ENCODE measurements at places on chromosomes 6 and 20. TPM values are rescaled to one million over a fixed set of nuclear protein-coding genes. Genes with fewer than 3 reads are reported as not detected.

DNA sequence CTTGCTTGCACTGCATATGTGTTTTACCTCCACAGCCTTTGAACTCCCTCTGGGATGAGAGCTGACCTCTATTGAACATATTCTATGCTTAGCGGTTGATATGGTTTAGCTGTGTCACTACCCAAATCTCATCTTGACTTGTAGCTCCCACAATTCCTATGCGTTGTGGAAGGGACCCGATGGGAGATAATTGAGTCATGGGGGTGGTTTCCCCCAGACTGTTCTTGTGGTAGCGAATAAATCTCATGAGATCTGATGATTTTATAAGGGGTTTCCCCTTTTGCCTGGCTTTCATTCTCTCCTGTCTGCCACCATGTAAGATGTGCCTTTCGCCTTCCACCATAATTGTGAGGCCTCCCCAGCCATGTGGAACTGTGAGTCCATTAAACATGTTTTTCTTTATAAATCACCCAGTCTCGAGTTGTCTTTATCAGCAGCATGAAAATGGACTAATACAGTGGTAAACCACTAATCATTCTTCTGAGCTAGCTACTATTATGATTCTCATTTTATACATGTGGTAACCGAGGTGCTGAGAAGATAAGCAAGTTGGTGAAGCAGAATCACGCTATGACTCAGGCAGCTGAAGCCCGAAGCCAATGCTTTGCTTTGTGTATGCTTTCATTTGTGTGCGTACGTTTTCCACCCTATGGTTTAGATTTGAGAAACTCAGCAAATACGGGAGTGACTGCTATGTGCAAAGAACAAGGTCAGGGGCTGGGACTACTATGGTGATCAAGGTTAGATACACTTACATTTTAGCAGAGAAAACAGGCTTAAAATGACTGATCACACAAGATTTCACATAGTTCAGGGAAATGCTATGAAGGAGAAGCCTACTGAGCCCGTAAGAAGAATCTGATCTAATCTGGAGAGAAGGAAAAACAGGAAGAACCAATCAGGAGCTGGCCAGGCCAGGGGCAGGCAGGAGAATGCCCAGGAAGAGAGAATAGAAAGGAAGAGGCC, 363.5 kb downstream of the ESR1 start:
- H3K27ac ChIP-seq = no peak overlapping the region
- no peak for DNase-seq
- peaks cover 16% of the 10 kb centered on the region for H3K4me1 ChIP-seq
- no peak overlapping the region for H3K4me3 ChIP-seq

DNA sequence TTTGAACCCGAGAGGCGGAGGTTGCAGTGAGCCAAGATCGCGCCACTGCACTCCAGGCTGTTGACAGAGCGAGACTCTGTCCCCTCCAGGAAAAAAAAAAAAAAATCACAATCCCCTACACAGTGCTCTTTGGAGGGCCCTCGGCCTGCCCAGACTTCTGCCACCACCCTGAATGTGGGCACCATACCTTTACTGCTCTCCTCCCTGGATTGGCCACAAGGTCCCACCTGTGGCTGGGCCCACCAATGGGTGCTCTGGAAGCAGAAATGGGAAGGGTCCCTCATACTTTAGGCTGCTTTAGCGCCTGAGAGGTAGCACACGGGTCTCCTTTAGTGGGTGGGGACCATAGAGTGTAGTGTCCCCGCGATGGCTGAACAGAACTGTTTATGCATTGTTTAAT, 50.3 kb upstream of the IPCEF1 start:
- no peaks in the 10 kb centered on the region for H3K27me3 ChIP-seq
- H3K27ac ChIP-seq = no peak overlapping the region
- H3K4me1 ChIP-seq = peaks cover 29% of the 10 kb centered on the region
- H3K36me3 ChIP-seq = no peaks in the 10 kb centered on the region

GRCh38 chr6:47379328-47379727, 69.6 kb upstream of the TNFRSF21 start:
- no peak overlapping the region for H3K4me3 ChIP-seq
- no peak for DNase-seq
- H3K36me3 ChIP-seq = no peaks in the 10 kb centered on the region
- H3K27me3 ChIP-seq = no peaks in the 10 kb centered on the region

GRCh38 chr6:148888856-148889255, 142.0 kb downstream of the UST start:
- H3K27ac ChIP-seq = no peak overlapping the region
- H3K36me3 ChIP-seq = no peaks in the 10 kb centered on the region
- DNase-seq = no peak
- no peak overlapping the region for H3K4me3 ChIP-seq
- H3K4me1 ChIP-seq = peaks cover 13% of the 10 kb centered on the region

Gene CST4
- total RNA-seq = 0.98 TPM

GRCh38 chr20:44427804-44428173, 47.9 kb upstream of the TTPAL start:
- no peak overlapping the region for H3K27ac ChIP-seq
- H3K27me3 ChIP-seq = peaks cover 4% of the 10 kb centered on the region
- H3K4me1 ChIP-seq = no peaks in the 10 kb centered on the region
- DNase-seq = no peak
- H3K36me3 ChIP-seq = no peaks in the 10 kb centered on the region
- H3K4me3 ChIP-seq = no peak overlapping the region

DNA sequence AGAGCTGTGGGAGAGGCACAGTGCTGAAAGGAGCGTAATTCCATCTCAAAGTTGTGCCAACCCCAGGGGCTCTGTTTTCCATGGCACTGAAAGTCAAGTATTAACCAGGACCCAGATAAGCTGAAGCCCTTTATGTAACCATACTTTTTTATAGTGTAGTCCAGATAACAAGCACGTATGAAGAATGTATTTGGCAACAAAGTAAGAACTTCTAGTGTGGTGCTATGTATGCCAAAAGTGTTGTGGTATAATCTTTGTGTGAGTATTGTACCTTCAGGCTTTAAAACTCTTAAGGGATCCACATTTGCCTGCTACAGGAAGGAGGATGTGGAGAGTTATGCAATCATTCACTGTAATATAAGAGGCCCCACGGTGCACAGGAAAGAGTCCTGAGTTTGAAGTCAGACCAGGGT, 129.4 kb downstream of the IBTK start:
- no peak overlapping the region for H3K27ac ChIP-seq
- no peak for DNase-seq
- no peaks in the 10 kb centered on the region for H3K27me3 ChIP-seq
- no peak overlapping the region for H3K4me3 ChIP-seq
- H3K36me3 ChIP-seq = no peaks in the 10 kb centered on the region

Gene SLC32A1
- not detected for total RNA-seq

DNA sequence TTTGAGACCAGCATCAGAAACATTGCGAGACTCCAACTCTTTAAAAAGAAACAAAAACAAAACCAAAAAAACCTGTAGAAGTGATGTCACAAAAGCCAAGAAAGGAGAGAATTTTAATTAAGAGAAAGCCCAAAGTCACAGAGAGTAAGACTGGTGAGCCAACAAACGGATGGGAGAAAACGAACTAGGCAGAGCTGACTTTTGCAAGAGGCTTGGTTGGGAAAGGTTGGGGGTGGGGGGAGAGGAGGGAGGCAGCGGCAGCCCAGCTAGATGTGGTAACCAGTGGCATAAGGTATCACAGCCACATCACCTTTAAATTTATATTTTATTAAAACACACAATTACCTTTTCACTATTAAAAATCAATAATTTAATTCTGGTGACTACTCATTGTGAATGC, 23.5 kb downstream of the NOL7 start:
- H3K27me3 ChIP-seq = no peaks in the 10 kb centered on the region
- H3K36me3 ChIP-seq = peaks cover 19% of the 10 kb centered on the region
- H3K27ac ChIP-seq = no peak overlapping the region
- no peaks in the 10 kb centered on the region for H3K4me1 ChIP-seq
- DNase-seq = no peak

DNA sequence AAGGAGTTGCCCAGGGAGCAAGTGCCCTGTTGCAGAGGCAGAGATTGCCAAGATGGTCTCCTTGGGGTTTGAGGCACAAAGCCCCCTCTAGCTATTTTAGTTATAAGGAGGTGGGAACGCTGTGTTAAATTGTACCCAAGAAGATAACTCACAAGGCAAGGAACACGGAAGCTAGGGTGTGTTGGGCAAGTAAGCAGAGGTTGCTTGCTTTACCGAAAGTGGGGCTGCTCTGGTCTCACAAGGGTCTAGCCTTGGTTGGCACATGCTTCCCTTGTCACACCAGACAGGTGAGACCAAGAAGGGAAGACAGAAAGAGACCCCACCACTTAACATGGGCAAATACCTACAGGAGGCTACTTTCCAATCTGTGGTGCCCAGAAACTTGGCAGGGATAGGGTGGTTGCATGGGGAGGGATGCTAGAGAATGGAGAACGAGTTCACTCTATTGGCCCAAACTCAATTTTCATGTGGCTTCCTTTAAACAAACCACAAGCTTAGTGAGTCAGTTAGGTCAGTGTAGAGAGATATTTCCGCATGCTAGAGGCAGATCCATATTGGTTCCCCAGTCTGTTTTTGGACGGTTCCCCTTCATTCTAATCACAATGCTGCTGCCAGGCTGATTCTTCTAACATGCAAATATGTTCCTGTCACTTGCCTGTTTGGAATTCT, 42.4 kb downstream of the PLAGL1 start:
- H3K27me3 ChIP-seq = no peaks in the 10 kb centered on the region
- DNase-seq = peak; percentile 23
- H3K4me1 ChIP-seq = no peaks in the 10 kb centered on the region
- no peak overlapping the region for H3K27ac ChIP-seq
- no peak overlapping the region for H3K4me3 ChIP-seq
- H3K36me3 ChIP-seq = peaks cover 3% of the 10 kb centered on the region

Gene AGPAT4
- total RNA-seq = 3.9 TPM

Gene PTCHD4
- total RNA-seq = not detected

DNA sequence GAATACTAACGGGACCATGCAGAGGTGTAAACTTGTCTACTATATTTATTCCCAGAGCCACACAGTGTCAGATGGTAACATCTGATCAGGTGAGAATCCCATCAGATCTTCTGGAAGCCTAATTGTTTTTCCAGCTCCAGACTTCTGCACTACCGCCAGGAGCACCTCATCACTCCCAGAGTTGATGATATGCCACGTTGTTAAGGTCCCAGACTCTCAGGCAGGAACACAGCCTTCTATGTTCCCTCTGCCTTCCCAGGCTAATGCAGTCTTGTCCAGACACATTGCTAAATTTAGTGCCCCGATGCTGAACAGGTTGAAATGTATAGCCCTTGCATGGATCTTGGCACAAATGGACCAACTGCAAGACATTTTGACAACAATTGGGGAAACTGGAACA, 86.2 kb downstream of the PROKR2 start:
- DNase-seq = no peak
- H3K27me3 ChIP-seq = peaks cover 53% of the 10 kb centered on the region
- no peak overlapping the region for H3K27ac ChIP-seq
- no peaks in the 10 kb centered on the region for H3K36me3 ChIP-seq

DNA sequence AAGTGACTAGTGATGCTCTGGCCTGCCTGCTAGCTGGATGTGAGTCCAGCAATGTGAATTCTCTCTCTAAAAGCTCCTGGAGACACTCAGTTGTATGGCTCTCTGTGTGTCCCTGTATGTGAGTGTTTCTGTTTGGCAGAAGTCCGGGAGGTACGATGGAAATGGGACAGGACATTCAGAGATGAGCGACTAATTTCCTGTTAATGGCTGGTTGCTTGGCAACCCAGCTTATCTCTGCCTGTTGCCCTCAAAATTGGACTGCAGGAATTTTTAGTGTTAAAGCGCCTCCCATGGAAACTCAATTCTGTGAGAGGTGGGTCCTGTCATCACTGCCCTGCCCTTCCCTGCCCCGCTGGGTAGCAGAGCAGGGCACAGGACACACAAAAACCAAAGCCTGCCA, 136.8 kb upstream of the LRFN2 start:
- DNase-seq = no peak
- no peak overlapping the region for H3K27ac ChIP-seq
- no peaks in the 10 kb centered on the region for H3K27me3 ChIP-seq
- H3K4me3 ChIP-seq = no peak overlapping the region
- H3K4me1 ChIP-seq = no peaks in the 10 kb centered on the region
- no peaks in the 10 kb centered on the region for H3K36me3 ChIP-seq

DNA sequence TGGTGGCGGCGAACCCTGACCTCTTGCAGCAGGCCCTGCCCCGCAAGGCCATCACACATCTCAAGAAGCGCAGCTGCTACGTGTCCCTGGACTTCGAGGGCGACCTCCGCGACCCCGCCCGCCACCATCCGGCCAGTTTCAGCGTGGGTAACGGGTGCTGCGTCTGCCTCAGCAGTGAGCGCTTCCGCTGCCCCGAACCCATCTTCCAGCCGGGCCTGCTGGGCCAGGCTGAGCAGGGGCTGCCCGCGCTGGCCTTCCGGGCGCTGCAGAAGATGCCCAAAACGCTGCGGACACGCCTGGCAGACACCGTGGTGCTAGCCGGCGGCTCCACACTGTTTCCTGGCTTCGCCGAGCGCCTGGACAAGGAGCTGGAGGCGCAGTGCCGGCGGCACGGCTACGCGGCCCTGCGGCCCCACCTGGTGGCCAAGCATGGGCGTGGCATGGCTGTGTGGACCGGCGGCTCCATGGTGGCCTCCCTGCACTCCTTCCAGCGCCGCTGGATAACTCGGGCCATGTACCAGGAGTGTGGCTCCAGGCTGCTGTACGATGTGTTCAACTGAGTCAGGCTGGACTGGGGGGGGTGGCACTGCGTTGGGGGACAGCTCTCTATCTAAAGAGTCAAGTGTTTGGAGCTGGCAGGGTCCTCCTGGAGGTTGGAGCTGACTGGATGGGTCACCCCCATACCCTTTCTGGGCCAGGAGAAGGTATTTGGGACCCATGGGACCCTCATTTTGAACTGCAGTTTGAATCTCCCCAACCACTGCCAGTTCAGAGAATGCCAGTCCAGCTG, 1.1 kb downstream of the ACTL10 start:
- H3K4me3 ChIP-seq = peak overlapping the region; percentile 65
- peak overlapping the region; percentile 10 for H3K27ac ChIP-seq
- H3K27me3 ChIP-seq = no peaks in the 10 kb centered on the region
- peaks cover 14% of the 10 kb centered on the region for H3K36me3 ChIP-seq
- H3K4me1 ChIP-seq = peaks cover 28% of the 10 kb centered on the region
- DNase-seq = peak; percentile 76

DNA sequence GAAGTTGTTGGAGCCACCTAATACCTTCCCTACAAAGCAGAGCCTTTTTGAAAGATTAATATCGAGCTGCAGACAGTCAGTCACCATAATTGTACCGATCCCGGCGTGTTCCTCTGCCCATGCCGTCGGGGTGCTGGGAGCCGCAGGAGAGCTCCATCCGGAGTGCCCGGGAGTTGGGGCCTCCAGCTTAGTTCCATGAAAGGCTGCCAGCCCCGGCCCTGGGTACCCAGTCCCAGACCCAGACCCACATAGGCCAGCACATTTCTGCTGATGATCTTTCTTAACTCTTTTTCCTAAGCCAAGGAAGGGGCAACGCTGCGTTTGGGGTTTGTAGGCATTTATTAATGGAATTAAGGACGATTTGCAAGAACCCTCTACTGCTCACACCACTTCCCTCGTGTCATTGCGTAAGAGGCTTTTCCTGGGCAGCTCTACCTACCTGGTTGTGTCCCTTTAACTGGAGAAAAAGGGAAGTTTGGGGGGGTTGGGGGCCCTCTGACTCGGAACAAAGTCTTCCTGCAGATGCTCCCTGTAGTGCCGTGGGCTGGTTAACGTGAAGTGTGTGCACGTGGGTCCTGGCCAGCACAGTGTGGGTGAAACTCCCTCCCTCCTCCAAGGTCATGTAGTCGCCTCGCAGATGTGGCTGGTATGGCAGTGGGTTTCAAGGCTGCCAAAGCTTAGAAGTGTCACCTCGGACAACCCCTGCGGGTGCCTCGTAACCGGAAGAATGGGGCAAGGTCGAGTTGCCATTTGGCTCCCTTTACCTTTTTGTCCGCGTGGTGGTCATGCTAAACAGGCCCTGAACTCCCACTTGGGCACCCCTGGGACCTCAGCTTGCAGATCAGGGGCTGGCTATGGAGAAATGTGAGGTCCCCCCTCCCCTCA, 54.3 kb upstream of the APCDD1L start:
- no peak for DNase-seq
- H3K4me3 ChIP-seq = no peak overlapping the region
- H3K36me3 ChIP-seq = no peaks in the 10 kb centered on the region
